ENCODE measurements at places on chromosomes 12 and 14.

DNA sequence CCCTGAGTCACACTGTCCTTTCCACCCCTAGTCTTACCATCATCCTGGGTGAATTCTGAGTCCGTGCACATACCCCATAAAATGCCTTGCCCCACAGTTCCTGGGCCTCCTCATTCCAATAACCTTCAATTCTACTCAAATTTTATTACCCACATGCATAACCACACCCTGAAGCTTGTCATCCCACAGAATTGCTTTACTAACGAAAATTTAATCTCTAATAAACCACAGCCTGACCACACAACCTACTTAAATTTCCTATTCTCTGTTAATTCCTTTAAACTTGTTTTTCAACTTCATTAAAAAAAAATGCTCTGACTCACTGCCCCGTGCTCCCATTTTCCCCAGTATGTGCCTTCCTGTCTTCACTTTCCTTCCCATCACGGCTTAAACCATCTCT, 205.9 kb downstream of the PHLDA1 start:
- DNase-seq: no peak

DNA sequence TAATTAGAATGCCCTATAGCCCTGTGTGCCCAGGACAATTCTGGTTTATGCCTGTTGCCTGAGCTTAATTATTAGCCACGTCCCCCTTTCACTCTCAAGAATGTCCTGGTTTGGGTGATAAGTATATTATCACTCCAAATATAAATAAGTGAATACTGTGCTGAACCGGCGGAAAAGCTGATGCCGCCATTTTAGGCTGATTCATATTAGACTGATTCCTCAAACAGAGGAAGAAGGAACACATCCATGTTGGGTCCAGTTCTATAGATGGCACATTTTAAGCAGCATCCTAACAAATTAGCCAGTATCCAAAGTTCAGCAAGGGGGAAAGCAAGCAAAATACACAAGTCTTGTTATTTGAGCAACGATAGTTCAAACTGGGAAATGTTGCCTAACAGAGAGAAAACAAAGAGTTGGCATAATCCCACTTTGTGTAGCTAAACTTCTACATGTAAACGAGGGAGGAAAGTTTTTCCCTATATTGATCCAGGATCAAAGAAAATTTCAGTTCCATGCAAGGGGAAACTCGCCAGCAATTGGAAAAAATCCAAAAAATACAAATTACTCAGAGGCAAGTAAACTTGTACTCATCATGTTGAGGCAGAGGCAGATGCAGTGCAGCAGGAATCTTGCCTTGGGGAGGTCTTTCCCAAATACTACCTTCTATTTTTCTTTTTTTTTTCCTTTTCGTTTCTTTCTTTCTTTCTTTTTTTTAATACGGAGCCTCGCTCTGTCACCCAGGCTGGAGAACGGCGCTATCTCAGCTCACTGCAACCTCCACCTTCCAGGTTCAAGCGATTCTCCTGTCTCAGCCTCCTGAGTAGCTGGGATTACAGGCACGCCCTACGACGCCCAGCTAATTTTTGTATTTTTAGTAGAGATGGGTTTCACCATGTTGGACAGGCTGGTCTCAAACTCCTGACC, 96.2 kb downstream of the ITPR2 start:
- no peak for DNase-seq

- DNase-seq: no peak
Observed at GRCh38 chr14:58951143-58951542, 237.3 kb upstream of the DAAM1 start.

DNA sequence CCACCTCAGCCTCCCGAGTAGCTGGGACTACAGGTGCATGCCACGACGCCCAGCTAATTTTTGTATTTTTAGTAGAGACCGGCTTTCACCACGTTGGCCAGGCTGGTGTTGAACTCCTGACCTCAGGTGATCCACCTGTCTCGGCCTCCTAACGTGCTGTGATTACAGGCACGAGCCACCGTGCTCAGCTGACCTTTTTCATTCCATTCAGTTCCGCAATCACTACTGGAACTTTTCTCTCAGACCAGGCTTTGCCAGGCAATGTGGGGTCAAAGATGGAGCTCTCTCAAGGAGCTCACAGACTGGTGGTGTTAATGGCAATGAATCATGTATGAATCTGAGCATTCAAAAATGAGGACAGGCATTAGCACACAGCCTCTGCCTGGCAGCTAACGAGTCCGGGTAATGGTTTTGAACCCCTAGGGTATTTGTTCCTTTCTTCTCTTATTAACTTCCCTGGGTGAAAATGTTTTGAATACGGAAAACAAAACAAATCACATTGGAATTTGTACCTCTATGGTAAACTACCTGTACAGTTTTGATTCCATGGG, 9.4 kb upstream of the TCHP start:
- DNase-seq: no peak

GRCh38 chr12:15625075-15625474, 164.1 kb downstream of the EPS8 start:
- no peak for DNase-seq

- DNase-seq: no peak
Observed at GRCh38 chr14:104427131-104427851, 152.3 kb upstream of the C14orf180 start.

DNA sequence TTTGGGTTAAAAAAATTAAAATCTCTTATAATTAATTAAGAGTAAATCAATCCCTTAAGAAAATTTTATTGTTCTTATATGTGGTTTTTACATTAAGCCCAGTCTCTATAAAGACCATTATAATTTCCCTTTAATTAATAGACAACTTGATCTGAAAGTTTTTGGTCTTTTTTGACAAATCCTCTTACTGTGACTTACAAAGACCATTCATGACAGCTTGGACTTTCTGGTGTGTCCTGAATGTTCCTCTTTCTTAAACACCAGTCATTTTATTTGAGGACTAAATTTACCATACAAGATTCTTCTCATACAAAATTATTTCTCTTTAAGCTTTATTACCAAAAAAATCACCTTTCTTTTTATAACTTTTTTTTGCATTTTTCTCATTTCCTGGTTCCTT, 368.3 kb downstream of the ADGRD1 start:
- no peak for DNase-seq
